ENCODE measurements at places on chromosomes 1 and 21. TPM values are rescaled to one million over a fixed set of nuclear protein-coding genes. Genes with fewer than 3 reads are reported as not detected.

DNA sequence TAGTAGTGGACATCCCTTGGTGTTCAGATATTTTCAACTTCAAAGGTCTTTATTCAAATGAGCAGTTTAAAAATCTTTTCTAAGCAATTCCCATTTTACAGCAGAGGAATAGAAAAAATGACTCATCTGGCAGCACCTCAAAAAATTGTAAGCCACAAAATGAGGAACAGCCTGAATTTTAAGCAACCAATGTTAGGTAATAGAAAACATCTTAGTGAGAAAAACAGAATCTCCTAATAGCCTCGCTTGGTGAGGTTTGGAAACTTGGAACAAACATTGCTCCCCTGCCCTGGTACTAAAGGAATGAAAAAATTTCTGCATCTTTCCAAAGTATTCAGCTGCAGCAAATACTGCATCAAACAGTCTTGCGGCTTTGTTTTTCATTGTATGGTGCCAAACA lies 264.4 kb downstream of the NTNG1 start:
- DNase-seq: no peak

Gene ZNF593OS
- not detected for total RNA-seq

Gene TMPRSS15
- total RNA-seq: 0.45 TPM

GRCh38 chr1:117606649-117607430 lies 992 bp downstream of the TENT5C start:
- DNase-seq: no peak

Gene HPCAL4
- total RNA-seq: not detected

Gene MROH7
- 2.4 TPM for total RNA-seq

DNA sequence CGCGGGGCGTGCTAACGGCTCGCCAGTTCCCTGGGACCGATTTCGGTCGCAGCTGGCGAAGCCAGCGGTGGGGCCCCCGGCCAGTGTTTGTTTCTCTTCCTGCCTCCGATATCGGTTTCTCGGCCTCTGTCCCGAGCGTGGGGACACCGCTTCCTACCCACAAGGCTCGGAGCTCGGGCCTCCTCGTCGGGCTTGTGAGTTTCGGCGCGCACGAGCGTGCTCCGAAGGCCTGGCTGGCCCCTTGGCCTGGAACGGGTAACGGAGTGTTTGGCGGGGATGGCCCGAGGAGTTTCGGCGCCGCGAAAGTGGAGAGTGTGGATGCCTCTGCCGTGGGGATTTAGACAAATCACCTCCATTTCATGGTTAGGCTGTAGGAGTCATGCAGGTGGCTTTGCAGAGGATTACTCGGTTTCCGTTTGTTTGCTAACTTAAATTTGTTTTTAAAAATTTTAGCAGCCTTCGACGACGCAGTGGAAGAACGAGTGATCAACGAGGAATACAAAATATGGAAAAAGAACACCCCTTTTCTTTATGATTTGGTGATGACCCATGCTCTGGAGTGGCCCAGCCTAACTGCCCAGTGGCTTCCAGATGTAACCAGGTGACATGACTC lies 559 bp downstream of the RBBP4 start:
- no peak for DNase-seq

DNA sequence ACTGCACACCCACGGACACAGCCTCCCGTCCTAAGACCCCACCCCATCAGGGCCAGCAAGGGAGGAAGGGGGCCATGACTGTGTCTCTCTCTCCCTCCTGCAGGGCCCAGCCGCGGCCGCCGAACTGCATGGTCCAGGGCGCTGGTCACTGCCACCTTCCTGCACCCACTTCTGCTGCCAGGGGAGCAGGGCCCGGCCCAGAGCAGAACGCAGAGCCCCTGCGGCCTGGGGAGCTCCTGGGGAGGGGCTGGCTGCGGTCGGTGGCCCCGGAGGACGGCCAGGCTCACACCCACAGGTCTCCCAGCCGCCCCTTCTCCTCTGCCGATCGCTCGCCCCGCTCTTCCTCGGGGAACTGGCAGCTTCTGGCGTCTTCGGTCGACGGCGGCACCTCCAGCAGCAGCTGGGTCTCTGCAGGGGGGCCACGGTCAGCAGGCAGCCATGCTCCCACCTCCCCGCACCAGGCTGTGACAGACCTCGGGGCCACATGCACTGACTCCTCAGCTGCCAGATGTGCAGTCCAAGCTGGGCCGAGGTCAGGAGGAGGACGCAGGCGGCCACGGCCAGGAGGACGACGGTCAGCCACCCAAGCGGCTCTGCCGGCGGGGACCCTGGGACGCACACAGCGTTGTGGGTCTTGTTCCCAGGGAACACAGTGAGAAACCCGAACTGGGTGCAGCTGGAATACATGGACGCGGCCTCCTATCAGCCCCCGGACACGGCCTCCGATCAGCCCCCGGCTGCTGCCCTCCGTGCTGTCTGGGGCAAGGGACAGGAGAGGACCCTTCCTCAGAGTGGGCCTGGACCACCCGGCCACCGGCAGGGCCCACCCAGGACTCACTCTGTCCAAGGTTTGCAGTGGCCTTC lies 2.6 kb downstream of the TNFRSF18 start:
- no peak for DNase-seq

Measured in mesenteric fat pad (tissue), 1 donor.